Stimulated activated CD8-positive, alpha-beta memory T cell treated with anti-CD3 and anti-CD28 coated beads, Interleukin-2, amount 100 ng/mL, for 1 hour (primary cell): ENCODE measurements at places on chromosomes 2 and 18.

- no peak for DNase-seq
These were observed 192.6 kb downstream of the MGAT5 start for GRCh38 chr2:134446383-134447017.

DNA sequence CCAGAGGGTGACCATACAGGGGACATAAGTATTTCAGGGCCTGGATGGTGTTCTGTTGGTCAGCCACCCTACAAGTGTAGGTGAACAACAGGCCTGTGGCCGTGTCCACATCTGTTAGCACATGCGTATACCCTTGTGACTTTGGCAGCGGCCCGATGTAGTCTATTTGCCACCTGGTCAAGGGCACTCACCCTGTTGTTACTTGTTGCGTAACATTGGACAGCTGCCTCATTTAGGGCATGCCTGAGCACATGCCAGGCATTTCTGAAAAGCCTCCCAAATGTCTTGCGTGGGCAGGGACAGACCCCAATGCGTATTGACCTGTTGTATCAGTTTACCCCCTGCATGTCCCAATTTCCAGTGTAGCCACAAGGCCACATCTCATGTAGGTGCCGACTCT lies 235.0 kb downstream of the MBD5 start:
- DNase-seq, result no peak

- no peak for DNase-seq
These were observed 252.4 kb downstream of the GRB14 start for GRCh38 chr2:164368896-164369295.

- DNase-seq, result no peak
These were observed 99.1 kb downstream of the SH3BP4 start for GRCh38 chr2:235050980-235051351.

- no peak for DNase-seq
These were observed 224.1 kb upstream of the CCDC150 start for GRCh38 chr2:196415384-196415783.
